ENCODE measurements at places on chromosomes 7 and 10.

- no peaks in the 10 kb centered on the region for H3K4me1 ChIP-seq
- no peak overlapping the region for H3K4me3 ChIP-seq
- no peaks in the 10 kb centered on the region for H3K27me3 ChIP-seq
- no peak for DNase-seq
- no peaks in the 10 kb centered on the region for H3K36me3 ChIP-seq
Measured at GRCh38 chr10:85902051-85902450, 464.5 kb downstream of the GRID1 start.

GRCh38 chr7:102125127-102125596, 161.5 kb upstream of the SH2B2 start:
- no peak for DNase-seq
- H3K27me3 ChIP-seq = no peaks in the 10 kb centered on the region
- no peak overlapping the region for H3K4me3 ChIP-seq
- peaks cover 15% of the 10 kb centered on the region for H3K4me1 ChIP-seq

GRCh38 chr10:5165738-5166137, 19.2 kb downstream of the AKR1C8 start:
- H3K27ac ChIP-seq = no peak overlapping the region
- H3K27me3 ChIP-seq = no peaks in the 10 kb centered on the region
- H3K36me3 ChIP-seq = no peaks in the 10 kb centered on the region
- DNase-seq = peak; percentile 1
- H3K4me1 ChIP-seq = no peaks in the 10 kb centered on the region
- no peak overlapping the region for H3K4me3 ChIP-seq

DNA sequence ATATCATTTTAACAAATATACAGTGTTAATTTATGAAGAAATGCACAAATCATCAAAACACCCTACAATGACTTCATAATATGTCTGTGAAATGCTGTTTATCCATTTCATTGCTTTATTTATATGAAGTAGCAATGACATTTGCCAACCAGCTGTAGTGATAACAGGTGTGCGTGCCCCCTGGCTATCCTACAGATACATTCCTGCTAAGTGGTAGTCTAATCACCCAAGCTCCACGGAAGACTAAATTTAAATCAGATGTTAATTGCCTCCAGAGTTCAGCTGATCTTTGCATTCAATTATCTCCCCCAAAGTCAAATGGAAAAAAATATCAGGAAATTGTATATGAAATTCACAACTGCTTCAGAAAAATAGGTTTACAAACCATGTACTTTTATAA, 1164.2 kb upstream of the LRRN3 start:
- no peaks in the 10 kb centered on the region for H3K4me1 ChIP-seq
- H3K36me3 ChIP-seq = no peaks in the 10 kb centered on the region
- no peaks in the 10 kb centered on the region for H3K27me3 ChIP-seq
- peak; percentile 37 for DNase-seq
- H3K27ac ChIP-seq = no peak overlapping the region

- DNase-seq = peak; percentile 17
- H3K27me3 ChIP-seq = 0 out of 2 replicates have a peak, but pooled peaks cover 14% of the 10 kb centered on the region
- H3K4me3 ChIP-seq = no peak overlapping the region
- no peaks in the 10 kb centered on the region for H3K4me1 ChIP-seq
Measured at GRCh38 chr10:43258562-43259212, 8.2 kb downstream of the RASGEF1A start.

DNA sequence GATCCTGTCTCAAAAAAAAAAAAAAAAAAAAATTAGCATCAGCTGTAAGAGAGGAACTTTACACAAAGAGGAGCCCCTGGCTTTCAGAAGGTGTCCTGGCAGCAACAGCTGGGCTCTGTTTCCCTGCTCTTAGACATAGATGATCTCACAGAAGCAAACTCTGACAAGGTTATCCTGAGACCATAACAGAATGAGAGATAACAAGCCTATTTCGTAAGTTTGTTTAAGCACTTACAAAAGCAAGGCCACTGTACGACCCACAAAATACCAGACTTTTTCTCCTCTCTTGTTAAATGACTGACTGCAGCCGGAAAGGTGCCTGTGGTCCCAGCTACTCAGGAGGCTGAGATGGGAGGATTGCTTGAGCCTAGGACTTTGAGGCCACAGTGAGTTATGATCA, 33.3 kb upstream of the OTUD1 start:
- no peak for DNase-seq
- H3K4me3 ChIP-seq = no peak overlapping the region
- H3K36me3 ChIP-seq = no peaks in the 10 kb centered on the region
- H3K27me3 ChIP-seq = no peaks in the 10 kb centered on the region
- H3K4me1 ChIP-seq = no peaks in the 10 kb centered on the region

DNA sequence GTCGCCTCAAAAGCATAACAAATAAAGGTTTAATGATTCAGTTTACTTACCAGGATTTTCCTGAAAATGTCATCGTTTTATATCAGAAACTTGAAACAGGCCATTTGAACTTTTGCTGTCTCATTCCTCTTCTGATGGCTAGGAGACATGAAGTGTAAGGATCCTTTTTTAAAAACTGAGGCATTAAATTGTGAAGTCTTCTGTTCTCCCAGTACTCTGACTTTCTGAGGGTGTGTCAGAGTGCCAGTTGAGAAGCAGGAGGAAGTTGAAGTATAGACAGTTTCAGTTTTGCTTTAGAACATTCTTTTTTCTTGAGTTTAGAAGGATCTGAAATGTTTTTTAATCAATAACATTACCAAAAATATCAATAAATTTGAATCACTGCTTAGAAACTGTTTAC, at the start of gene SAMD9L:
TSS of gene SAMD9L (minus strand) at position 242 of the 400 bp plus-strand sequence. CDS start 12,414 bp downstream, outside the sequence.
- no peaks in the 10 kb centered on the region for H3K4me1 ChIP-seq
- peak within 1 kb of the TSS; percentile 51 for H3K4me3 ChIP-seq
- peak within 1 kb of the TSS; percentile 54 for H3K27ac ChIP-seq

GRCh38 chr7:69403169-69403568, 195.1 kb upstream of the AUTS2 start:
- H3K4me1 ChIP-seq = no peaks in the 10 kb centered on the region
- H3K27me3 ChIP-seq = no peaks in the 10 kb centered on the region
- no peak overlapping the region for H3K27ac ChIP-seq
- peak; percentile 72 for DNase-seq
- H3K36me3 ChIP-seq = no peaks in the 10 kb centered on the region

DNA sequence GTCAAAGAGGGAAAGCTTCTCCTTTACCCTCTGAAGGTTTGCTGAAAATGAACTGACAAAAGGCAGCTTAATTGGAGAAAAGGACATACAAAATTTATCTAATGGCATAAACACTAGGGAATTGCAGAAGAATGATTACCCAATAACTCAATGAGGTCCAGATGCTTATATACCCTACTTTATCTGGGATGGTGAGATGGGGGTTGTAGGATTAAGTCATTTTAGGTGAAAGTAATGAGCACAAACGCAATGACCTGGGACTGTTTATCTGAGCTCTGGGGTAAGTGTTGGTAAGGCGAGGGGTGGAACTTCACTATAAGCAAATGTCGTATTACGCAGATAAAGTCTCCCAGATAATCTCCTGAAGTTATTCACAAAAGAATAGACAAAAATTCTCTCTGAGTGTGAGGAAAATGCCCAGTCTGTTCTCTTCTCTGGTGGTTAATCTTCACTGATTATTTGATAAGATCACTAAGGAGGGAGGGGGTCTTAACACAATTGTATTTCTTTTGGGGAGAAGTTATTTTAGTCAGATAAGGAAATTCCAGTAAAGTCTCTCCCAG, 1067.8 kb downstream of the DNAJB9 start:
- H3K27me3 ChIP-seq = no peaks in the 10 kb centered on the region
- no peak for DNase-seq
- no peak overlapping the region for H3K27ac ChIP-seq
- H3K4me1 ChIP-seq = no peaks in the 10 kb centered on the region

- no peaks in the 10 kb centered on the region for H3K27me3 ChIP-seq
- DNase-seq = no peak
- no peak overlapping the region for H3K4me3 ChIP-seq
- no peaks in the 10 kb centered on the region for H3K4me1 ChIP-seq
- H3K36me3 ChIP-seq = no peaks in the 10 kb centered on the region
- H3K27ac ChIP-seq = no peak overlapping the region
Measured at GRCh38 chr10:82880776-82881290, 1005.8 kb downstream of the NRG3 start.

DNA sequence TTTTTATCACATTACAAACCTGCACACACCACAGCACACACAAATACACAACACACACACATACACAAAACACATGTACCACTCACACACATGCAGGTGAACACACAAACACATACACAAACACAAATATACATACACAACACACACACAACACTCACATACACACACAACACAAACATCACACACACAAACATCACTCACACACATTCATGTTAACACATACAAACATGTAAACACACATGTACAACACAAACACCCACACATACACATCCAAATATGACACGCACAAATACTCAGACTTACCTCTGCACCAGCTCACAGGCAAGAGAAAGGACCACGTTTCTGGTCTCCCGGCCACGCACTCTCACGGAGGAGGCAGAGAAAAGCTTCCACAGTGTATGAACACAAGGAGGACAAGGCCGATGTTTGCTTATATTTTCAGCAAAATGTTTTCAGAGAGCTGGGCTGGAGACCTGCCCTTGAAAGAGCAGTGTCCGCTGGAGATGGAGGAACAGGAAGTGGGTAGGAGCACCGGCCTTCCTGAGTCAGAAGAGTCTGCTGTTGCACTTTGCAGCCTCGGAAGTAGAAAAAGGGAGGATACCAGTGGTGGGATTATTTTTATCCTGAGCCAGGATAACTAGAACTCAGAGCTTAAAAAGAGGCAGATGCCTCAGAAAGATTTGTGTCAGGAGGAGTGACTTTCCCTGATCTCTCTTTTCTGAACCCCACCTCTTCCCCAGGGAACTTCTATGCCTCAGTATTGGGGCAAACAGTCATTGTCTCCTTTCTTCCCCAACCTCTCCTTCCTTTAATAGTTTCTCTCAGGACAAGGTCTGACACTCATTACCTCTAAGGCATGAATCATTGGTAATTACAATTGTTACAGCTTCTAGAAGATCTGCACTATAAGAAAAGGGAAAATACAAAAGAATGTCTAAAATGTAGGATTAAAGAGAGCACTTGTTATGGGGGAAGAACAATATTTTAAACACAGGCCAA, at the start of gene GIMAP6:
TSS of gene GIMAP6 (minus strand) at position 520 of the 999 bp plus-strand sequence. CDS start 2,243 bp downstream, outside the sequence.
- H3K4me1 ChIP-seq = no peaks in the 10 kb centered on the region
- no peaks in the 10 kb centered on the region for H3K27me3 ChIP-seq
- no peak for DNase-seq
- H3K27ac ChIP-seq = no peak within 1 kb of the TSS

GRCh38 chr10:33224251-33224965, 110.1 kb downstream of the NRP1 start:
- no peaks in the 10 kb centered on the region for H3K27me3 ChIP-seq
- no peak overlapping the region for H3K4me3 ChIP-seq
- H3K27ac ChIP-seq = no peak overlapping the region
- DNase-seq = no peak

- no peaks in the 10 kb centered on the region for H3K36me3 ChIP-seq
- H3K4me1 ChIP-seq = no peaks in the 10 kb centered on the region
- no peak overlapping the region for H3K27ac ChIP-seq
Measured at GRCh38 chr7:155574556-155575290, 28.4 kb upstream of the CNPY1 start.

DNA sequence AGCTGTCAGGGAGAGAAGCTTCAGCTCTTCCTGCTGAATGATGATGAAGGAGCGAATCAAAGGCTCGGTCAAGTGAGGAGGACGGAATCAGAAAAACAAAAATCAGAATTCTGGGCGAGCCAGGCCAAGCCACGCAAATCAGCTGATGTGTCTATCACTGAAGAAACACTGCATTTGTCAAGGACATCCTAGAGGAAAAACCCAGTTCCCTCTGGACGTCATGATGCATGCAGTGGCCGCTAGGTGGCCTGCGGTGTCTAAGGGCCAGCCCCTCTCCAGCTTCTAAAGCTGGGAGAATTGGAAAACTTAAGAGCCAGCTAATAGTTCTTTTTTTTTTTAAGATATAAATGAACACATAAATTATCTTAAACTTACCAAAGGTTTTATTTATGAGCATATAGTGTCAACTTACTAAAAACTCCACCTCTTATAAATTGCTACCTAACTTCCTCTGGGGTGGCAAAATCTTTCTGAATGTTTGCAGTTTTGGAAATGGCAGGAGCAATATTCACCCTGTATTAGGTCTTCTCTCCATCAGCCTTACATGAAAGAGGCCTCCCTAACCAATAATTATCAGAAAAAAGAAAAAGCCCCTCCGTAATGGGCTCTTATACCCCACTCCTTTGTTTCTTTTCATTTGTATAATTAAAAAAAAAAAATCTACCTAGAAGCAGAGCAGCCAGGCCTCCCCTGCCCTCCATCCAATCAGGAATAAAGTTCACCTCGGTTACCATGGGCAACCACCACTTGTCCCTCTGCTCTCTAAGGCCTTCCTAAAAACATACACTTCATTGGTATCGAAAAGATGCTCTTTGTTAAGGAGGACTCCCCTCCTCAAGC, 186.8 kb downstream of the USP6NL start:
- no peak overlapping the region for H3K4me3 ChIP-seq
- no peaks in the 10 kb centered on the region for H3K4me1 ChIP-seq
- no peak overlapping the region for H3K27ac ChIP-seq
- no peaks in the 10 kb centered on the region for H3K27me3 ChIP-seq
- peak; percentile 76 for DNase-seq
